ENCODE measurements at places on chromosomes 6 and 20.

DNA sequence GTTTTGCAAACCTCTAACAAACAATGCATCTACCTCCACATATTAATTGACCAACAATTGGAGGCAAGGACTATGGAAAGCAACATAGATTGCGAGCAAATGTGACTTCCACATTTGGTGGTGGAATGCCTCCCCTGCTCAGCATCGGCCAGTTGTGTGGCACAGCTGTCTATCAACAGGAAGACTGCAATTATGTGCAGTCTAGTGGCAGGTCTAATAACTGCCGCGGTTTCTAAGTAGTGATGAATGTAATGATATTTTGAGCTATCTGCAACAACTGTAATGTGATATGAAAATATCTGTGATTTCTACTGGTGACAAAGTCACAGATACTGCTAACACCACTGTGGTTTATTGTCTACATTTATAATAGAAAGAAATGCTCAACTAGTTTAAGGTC, 56.8 kb downstream of the NCR2 start:
- no peak for DNase-seq

GRCh38 chr6:155372256-155372655, 58.0 kb upstream of the TFB1M start:
- DNase-seq = no peak

- DNase-seq = no peak
Measured at GRCh38 chr6:135230711-135231468, 49.8 kb downstream of the MYB start.

GRCh38 chr20:25549843-25550477, 35.4 kb downstream of the NINL start:
- DNase-seq = no peak

DNA sequence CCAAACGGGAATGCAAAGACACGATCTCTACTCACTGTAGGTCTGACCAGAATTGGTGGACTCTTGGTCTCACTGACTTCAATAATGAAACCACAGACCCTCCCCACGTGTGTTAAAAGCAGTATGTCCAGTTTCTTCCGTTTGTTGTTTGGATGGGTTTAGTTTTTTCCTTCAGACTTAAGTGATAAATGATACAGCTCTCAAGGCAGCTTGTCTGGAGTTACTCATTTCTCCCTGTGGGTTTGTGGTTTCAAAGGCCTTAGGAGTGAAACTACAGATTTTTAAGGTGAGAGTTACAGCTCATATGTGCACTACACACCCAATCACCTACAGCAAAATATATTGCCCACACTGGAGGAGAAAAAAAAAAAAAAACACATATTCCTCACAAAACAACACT, 86.7 kb upstream of the STMND1 start:
- DNase-seq = peak; percentile 32

DNA sequence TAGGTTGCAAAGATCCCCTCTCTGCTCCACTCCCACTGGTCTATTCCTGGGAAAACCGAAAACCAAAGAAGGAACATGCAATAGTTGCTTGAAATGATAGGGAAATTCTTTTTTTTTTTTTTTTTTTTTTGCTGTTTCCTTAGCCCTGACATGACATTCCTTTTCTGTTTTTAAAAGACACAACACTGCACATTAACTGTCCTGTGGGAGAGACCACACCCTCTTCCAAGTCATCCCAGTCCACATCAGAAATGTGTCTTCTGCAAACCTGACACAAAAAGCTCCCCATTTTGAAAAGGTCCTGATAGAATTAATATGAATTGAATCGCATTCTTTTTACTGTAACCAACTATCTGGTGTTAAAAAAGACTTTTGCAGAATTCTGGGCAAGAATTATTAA, 43.4 kb upstream of the RIPOR2 start:
- no peak for DNase-seq

- peak; percentile 54 for DNase-seq
Measured at GRCh38 chr20:61886721-61887595, 178.7 kb downstream of the TAF4 start.

All from activated T-cell treated with anti-CD3 and anti-CD28 coated beads, Interleukin-2, amount 50 U/mL, for 48 hours (primary cell).